ENCODE measurements at places on chromosomes 4 and X. TPM values are rescaled to one million over a fixed set of nuclear protein-coding genes. Genes with fewer than 3 reads are reported as not detected.

Gene ENAM
- 0.61 TPM for total RNA-seq

Gene SPATA4
- not detected for total RNA-seq

Gene IL3RA
- total RNA-seq: 43.0 TPM

Gene GAGE12E
- total RNA-seq: not detected

Gene CSN1S1
- total RNA-seq: not detected

Gene FAM9C
- total RNA-seq: not detected

Gene SPACA5
- not detected for total RNA-seq

Gene TLR8
- 17.8 TPM for total RNA-seq

Gene ASMT
- not detected for total RNA-seq
